ENCODE measurements at places on chromosomes 5 and 9.

DNA sequence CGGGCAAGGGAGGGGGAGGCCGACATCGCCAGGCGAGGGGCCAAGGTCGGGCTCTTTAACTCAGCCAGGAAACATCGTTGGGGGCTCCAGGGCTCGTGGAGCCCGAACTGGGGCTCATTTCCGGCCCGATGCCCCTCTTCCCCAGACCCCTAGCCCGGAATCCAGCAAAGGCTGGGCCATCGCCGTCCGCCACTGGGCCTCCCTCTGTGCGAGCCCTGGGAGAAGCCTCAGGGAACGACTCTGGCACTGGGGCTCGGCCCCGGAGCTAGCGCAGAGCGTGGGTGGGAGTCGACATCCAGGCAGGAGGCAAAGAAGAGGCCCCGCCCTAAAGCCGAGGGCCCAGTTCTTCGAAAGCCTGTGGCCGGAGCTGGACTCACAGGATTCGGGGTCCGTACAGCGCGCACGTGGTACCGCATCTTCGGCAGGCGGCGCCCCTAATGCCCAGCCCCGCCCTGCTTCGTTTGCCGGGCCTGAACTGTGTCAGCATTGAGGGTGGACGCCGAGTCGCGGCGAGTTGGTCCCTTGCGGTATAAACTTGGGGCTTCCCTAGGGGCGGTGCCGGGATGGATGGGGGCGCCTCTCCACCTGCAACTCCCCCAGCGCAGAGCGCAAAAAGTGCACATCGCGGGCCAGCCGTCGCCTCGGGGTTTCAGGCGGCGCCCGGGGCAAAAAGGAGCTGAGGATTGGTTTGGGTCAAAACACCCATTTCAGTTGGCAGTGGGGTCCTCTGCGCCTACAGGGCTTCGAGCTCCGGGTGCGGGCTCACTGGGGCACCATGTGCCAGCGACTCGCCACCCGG lies 3.6 kb upstream of the PAX5 start:
- no peak for DNase-seq

- no peak for DNase-seq
Measured at GRCh38 chr5:113984928-113985327, 376.9 kb upstream of the KCNN2 start.

GRCh38 chr9:98775831-98776441 lies 20.4 kb downstream of the ANKS6 start:
- no peak for DNase-seq

DNA sequence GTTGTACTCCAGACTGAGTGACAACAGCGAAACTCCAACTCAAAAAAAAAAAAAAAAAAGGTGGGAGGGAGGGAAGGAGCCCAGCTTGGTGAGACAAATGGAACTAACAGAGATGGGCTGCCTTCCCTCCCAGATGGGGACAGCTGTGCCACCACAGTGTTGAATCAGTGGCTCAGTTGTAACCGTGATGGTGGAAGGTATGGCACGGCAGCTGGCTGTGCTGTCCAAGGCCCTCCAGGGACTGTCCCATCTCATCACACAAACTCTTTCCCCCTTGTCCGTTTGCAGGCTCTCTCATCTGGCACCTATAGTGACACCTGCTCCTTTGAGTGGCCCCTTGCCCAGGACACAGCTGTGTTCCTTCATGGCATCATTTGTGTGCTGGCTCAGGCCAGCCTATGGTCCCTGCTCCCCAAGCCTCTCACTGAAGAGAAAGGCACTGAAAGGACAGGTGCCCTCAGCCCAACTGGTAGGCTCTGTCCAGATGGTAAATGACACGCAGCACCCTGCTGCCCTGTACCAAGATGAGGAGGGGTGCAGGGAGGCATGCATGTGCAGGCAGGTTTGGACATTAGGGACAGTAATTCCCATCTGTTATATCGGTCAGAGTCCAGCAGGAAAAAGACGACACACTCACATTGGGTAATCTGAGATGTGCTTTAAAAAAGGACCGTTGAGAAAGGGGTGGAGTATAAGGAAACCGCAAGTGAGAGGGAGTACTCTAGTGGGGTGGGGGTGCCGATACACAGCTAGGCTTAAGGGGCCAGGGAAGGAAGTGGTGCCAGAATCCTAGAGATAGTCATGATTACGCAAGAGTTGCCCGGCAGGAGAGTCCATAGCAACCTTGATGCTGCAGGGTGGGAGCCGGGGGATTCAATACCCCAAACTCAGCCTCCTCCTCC lies 4.3 kb downstream of the SMIM33 start:
- DNase-seq, result no peak

- DNase-seq, result no peak
Measured at GRCh38 chr5:38420246-38420645, 136.2 kb downstream of the LIFR start.

DNA sequence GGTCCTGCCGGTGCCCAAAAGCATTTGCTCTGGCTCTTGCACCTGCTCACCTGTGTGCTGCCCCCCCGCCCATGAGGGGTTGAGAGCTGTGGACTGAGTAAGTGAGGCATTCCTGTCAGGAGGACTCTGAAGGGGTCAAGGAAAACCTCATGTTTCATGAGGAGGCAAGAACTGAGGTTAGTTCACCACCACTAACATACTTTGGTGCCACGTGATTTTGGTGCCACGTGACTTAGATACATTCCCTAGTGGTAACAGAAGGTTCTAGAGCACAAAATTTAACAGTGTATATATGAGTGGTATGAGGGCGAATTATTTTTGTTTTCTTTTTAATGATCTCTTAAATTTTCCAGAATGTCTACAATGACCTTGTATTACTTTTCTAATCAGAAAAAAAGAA lies 6.3 kb upstream of the IL12B start:
- no peak for DNase-seq

DNA sequence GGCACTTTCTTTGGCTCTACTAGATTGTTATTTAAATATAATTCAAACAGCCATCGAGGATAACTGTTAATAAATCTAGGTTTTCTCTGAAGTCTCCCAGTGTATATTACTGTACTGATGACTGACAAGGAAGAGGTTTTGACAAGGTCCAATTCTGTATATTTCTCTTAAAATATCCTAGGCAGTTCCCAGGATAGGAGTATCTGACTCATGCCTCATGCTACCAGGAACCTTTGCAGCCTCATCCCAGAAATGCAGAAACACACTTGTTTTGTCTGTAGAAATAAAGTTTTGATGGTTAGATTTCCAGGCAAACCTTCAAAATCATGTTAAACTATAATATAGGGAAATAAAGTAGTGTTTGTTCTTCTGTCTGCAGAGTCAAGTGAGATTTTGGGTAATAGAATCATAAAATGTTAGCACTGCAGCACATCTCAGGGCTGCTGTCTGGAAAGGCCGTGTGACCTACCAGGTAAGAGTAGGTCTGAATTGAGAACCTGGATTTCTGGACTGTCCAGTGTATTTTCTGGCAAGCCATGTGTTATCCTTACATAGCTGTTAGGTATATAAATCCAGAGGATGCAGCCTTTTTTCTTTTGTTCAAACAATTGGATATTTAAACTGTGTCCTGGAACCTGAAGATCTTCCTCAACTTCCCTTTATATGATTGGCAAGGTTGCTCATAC lies 8.3 kb downstream of the UBE2D2 start:
- no peak for DNase-seq

DNA sequence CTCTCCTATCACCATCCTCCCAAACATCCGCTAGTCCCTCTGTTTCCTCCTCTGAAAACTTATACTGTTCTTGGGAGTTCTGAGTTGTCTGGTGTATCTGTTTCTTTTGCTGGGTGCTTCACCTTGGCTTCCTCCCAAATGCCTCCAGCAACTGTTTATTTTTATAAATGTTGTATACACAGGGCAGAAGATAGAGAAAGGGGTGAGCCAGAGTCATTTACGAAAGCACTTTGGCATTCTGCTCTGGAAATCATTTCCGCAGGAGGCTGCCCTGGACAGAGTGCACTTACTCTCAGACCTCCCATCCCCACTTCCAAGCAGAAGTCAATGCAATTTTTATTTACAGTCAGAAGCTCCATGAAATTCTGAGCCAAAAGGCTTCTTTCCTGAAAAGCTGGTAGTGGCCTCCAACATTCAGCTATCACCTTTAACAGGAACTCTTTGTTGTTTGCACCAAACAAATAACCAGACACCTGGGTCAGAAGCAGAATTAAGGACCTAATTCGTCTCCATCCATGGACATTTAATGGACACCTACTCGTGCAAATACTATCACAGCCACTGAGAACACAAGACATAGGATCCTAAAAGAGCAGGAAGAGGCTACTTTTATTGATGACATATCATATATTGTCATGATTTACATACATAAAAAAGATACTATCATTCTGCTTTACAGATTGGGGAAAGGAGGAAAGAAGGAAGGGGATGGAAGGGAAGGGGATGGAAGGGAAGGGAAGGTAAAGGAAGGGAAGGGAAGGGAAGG lies 229.5 kb upstream of the PAPPA start:
- no peak for DNase-seq
